ENCODE measurements at places on chromosomes 1 and 21.

GRCh38 chr1:178368208-178368607 lies 128.6 kb downstream of the CLEC20A start:
- DNase-seq: no peak

DNA sequence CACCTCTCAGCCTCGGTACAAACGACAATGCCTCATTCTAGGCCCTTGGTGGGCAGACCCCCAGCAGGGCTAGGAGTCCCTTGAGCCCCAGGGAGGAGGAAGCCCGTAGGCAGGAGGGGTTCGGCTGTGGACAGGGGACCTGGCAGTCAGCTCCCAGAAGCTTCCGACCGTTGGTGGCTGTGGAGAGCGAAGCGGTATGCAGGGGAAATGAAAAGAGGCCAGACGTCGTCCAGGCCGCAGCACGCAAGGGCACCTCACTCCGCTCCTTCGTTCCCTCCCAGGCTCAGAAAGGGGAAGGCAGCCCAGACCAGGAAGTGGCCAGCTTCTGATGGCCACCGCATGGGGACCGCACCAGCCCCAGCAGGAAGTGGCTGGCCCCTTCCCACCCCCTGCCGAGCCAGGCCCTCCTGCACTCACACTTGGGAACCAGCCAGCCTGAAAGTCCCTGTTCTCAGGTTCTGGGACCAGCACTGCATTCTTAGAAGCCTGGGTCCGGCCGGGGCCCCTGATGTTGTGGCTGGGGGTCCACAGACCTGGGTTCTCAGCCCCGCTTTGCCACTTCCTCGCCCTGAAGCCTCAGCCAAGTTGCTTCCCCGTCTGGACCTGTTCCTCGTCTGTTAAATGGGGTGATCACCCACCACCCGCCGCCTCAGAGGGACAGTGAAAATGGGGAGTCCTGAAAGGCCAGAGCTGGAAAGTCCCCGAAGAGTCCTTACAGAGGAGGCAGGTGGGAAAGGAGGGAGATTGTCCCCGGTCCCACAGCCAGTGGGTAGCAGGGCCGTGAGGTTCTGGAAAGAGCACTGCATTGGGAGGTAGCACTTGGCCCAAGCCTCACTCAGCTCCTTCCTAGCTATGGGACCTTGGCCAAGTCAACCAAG lies 104.0 kb upstream of the RUNX3 start:
- no peak for DNase-seq

GRCh38 chr21:45032332-45032731 lies 42.0 kb upstream of the ADARB1 start:
- DNase-seq: no peak

DNA sequence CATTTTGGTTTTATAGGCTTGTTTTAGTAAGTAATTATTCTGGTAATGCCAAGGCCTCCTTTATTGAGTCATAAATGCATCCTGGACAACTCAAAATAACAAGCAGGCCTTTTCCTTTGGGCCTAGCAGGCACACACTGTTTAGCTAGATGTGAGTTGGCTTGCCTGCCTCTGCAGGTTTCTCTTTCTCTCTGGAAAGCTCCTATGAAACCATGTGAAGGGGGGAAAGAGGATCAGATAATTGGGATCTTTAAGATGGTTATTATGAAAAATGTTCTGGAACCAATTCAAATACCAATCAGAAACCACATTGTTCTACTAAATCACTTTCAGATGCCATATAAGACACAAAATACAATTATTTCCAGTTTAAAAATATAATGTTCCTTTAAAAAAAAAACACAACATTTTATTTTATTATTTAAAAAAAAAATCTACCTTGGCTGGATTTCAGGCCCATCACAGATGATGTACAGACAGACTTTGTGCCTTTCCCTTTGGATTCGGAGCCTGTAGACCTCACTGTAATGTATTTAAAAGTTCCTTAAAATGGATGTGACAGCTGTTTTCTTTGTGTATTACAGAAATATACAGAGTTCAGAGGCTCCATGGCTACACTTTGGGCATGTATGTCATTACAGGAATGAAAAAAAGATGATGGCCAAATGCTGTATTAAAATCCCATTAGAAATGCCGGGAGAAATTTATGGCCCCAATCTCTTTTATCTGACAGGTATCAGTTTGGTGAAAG lies 80.2 kb downstream of the NTMT2 start:
- peak; percentile 59 for DNase-seq

GRCh38 chr1:203581841-203582240 lies 44.8 kb upstream of the ATP2B4 start:
- no peak for DNase-seq

GRCh38 chr1:163162381-163162914 lies 40.3 kb downstream of the RGS5 start:
- DNase-seq: no peak

GRCh38 chr1:247933989-247934388 lies 9.3 kb downstream of the OR2AJ1 start:
- no peak for DNase-seq

GRCh38 chr1:198867182-198867581 lies 228.3 kb downstream of the PTPRC start:
- no peak for DNase-seq

DNA sequence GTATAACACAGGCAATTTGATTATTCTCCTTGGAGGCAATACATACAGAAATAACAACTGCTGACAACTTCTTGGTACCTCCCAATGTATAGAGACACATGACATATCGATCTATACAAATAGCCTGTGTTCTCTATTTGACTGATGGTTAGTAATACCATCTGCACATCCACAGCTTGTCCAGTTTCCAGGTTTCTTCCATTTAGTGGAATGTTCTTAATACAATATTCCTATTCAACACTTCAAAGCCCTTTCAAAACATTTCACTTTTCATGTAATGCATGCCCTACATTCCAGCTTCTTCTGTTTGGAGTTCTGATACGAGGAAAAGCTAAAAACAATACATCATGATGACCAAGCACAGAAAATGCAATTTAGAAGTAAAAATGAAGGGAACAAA lies 37.0 kb upstream of the GORAB start:
- no peak for DNase-seq

DNA sequence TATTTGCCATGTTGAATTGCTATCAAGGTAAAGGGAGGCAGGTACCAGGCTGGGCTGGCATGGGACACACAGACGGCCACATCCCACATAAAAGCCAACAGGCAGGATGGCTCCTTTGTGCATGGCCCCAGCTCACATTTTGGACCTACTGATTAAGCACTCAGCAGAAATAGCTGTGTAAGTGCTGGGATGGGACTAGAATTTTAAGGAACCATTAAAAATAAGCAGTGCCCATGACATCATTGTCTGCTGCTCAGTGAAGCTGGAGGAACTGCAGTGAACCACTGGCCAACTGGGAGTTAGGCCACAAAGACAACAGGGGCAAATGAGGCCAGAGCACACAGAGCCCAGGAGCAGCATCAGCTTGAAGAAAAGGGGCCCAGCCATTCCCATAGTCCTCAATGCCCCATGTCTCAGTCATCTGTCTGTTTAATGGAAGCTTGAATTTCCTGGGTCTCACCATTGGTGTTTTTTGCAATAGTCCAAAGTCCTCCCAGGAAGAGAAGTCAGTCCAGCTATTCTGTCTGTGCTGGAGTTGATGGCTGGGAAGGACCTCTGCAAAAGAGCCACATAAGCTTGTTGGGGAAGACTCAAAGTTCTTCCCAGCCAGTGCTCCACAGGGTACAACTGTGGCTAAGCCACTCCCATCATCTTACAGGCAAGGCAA lies 45.3 kb upstream of the TNR start:
- DNase-seq: no peak

- DNase-seq: no peak
Measured at GRCh38 chr1:18643154-18644012, 12.7 kb downstream of the PAX7 start.

DNA sequence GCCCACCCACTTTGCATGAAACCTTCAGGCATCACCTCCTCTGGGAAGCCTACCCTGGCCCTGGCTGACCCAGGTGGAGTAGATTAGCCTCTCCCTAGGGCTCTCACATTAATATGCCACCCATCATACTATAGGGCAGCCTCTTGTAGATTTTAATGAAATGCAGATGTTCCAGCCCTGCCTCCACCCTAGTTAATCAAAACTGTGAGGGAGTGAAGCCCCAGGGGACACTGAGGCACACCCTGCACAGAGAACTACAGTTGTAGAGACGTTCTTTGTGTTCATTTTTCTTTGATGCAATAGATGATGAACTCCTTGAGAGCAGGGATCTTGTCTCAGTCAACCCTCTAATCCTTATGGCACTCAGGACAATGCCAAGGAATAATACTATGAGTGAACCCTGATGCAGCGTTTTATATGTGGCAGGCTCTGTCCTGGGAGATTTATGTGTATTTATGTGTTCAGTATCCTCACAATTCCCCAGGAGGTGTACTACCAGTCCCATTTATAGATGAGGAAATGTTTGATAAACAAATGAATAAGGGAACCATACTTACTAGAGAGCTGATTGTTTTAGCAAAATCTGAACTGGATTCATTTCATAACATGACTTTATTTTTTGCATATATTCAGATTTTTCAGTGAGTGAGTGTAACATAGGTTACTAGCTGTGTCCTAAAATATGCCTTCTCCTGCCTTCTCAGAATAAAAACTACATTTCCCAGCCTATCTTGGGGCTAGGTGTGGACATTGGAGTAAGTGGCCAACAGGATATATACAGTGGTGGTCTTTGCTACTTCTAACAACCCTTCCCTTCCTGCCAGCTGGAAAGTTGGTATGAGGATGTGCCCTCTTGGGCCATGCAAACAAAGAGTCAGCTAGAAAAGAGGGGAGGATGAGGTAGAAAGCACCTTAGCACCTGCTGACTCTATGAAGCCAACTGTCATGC lies 23.5 kb upstream of the PRELP start:
- no peak for DNase-seq

DNA sequence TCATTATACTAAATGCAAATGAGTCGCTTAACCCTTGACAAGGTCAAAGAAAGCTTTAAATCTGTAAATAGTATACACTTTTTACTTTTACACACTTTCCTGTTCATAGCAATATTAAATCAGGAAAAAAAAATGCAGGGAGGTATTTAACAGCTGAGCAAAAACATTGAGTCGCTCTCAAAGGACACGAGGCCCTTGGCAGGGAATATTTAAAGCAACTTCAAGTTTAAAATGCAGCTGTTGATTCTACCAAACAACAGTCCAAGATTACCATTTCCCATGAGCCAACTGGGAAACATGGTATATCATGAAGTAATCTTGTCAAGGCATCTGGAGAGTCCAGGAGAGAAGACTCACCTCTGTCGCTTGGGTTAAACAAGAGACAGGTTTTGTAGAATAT lies 62.7 kb downstream of the CAPN2 start:
- DNase-seq: peak; percentile 19

DNA sequence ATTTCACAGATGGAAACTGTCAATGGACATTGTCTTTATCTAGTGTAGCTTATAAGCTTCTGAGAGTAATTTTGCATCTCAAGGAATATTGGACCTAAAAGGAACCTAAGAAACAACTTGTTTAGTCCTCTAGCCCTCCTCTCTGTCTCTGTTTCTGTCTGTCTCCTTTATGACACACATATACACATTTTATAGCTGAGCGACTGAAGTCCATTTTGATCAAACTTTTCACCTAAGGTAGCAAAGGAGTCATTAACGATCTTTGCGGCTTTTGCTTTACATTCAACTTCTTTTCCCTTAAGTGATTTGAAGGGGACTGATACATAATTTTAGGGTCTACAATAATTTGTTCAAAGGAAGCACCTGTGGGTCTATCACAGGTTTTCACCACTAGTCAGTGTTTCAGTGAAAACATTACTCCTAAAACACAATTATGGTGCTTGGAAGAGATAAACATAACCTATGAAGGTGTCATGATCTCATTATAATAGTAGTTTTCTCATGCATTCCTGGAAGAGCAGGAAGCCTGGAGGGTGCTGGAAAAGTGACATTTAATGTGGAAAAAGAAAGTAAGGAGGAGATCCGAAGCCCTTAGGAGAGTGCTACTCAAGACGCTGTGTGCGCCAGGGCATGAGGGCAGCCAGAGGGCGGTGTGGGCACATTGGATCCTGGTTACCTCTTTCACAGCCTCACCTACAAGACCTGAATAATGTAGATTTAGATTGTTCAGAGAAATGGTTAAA lies 248.6 kb downstream of the DNM3 start:
- DNase-seq: peak; percentile 45

DNA sequence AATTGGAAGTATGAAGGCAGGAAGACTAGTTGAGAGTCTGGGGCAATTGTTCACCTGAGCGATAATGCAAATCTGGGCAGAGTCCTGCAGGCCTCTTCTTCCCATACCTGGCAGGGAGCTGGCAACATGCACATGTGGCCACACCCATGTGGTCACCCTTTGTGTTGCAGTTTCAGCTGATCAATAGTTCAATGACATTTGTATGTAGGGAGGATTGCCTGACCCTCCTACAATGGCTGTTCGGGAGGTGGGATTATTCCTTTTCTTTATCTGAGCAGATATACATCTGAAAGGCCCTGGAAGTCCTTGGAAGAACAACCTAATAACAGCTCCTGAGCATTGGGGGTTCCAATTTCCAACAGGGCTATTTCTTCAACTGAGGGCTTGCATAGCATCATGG lies 15.2 kb upstream of the TRIM45 start:
- no peak for DNase-seq

DNA sequence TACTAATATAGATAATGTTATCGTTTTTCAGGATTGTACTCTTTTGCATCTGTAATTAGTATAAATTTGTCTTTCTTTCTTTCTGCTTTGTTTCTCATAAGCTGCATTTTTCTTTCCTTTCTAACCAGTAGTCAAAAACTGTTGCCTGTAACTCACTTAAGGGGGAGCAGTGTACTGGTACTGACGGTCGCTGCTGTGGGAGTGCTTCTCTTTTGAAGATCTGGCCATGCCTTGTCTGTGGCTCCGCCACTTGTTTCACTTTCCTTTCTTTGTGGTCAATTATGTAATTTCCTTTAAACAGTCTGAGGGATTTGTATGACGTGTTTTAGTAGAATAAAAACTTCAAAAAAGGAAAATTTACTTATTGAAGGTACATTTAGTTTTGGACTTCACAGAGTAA lies 37.0 kb downstream of the MIA3 start:
- peak; percentile 69 for DNase-seq

DNA sequence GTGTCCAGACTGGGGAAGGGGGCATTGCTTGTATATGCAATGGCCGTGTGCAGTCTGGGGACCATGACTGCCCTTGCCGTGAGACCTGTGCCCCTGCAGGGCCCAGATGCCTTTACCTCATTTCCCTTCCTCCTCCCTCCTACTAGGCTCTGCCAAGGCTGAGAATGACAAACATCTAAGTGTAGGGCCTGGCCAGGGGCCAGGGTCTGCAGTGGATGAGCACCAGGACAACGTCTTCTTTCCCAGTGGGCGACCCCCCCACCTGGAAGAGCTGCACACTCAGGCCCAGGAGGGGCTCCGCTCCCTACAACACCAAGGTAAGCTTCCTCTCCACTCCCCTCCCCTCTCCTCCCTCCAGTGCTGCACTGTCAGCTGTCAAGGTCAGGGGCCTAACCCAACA lies 49.5 kb downstream of the YARS1 start:
- DNase-seq: no peak
